ENCODE measurements at places on chromosomes 16 and 17. TPM values are rescaled to one million over a fixed set of nuclear protein-coding genes. Genes with fewer than 3 reads are reported as not detected.

DNA sequence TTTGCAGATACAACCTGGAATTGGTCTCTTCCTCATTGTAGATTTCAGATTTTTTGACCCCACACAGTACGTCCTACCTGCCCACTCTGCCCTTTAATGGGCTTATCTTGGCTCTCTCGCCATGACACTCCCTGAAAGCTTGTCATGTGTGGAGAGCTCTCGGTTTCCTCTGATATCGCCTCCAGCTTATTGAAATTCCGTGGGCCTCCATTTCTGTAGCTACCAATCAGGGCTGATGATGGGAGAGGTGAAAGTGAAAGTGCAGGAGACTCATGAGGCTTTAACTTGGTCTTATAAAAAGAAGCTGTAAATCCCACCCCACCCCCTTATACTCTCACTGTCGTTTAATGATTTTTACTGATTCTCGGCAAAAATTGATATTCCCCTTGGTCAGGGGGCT, 17.7 kb downstream of the HOXB1 start:
- H3K4me1 ChIP-seq, result peaks cover 48% of the 10 kb centered on the region
- H3K4me3 ChIP-seq, result peak overlapping the region; percentile 56
- H3K27me3 ChIP-seq, result peaks cover 53% of the 10 kb centered on the region
- no peak for DNase-seq

DNA sequence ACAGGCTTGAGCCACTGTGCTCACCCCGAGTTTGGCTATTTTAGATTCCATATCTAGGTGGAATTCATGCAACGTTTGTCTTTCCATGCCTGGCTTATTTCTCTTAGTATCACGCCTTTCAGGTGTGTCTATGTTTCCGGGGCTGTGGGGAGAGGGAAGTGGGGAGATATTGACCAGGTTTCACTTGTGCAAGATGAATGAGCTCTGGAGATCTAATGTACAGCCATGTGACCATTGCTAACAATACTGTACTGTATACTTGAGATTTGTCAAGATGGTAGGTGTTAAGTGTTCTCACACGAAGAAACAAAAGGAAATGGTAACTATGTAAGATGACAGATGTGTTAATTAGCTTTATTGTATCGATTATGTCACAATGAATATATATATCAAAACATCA, 199.6 kb downstream of the SHISA9 start:
- H3K27ac ChIP-seq, result no peak overlapping the region
- no peaks in the 10 kb centered on the region for H3K27me3 ChIP-seq
- H3K4me3 ChIP-seq, result no peak overlapping the region
- no peaks in the 10 kb centered on the region for H3K4me1 ChIP-seq
- no peak for DNase-seq

DNA sequence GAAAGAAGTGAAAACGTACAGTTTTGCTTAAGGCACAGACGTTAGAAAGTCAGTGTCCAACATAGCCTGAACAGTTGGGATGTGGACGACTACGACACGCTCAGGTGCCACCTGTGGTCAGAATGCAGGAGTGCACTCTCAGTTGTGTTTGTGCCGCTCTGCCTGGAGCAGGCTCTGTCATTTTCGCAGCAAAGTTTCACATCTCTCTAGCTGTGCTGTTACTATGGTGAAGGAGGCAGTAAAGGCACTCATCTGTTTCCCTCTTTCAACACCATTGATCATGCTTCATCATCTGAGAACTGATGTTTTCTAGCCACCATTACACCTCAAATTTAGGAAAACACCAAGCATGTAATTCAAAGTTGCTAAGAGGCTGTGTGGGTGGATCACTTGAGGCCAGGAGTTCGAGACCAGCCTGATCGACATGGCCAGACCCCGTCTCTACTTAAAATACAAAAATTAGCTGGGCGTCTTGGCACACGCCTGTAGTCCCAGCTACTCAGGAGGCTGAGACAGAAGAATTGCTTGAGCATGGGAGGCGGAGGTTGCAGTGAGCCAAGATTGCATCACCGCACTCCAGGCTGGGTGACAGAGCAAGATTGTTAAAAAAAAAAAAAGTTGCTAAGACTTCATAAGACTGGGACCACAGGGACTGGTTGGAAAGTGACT, 44.9 kb upstream of the DNAJA2 start:
- H3K4me3 ChIP-seq, result no peak overlapping the region
- no peaks in the 10 kb centered on the region for H3K36me3 ChIP-seq
- peak; percentile 56 for DNase-seq

- peaks cover 30% of the 10 kb centered on the region for H3K27me3 ChIP-seq
- H3K4me1 ChIP-seq, result peaks cover 8% of the 10 kb centered on the region
- peaks cover 3% of the 10 kb centered on the region for H3K36me3 ChIP-seq
- H3K4me3 ChIP-seq, result no peak overlapping the region
- DNase-seq, result no peak
Observed at GRCh38 chr16:84024854-84025253, 17.7 kb downstream of the SLC38A8 start.

- peak overlapping the region; percentile 92 for H3K4me3 ChIP-seq
- H3K27me3 ChIP-seq, result no peaks in the 10 kb centered on the region
- H3K4me1 ChIP-seq, result peaks cover 50% of the 10 kb centered on the region
- peak; percentile 53 for DNase-seq
- peaks cover 8% of the 10 kb centered on the region for H3K36me3 ChIP-seq
Observed at GRCh38 chr17:45160447-45161287, 1.0 kb upstream of the HEXIM2 start.

The TPSD1 gene
- not detected for total RNA-seq

DNA sequence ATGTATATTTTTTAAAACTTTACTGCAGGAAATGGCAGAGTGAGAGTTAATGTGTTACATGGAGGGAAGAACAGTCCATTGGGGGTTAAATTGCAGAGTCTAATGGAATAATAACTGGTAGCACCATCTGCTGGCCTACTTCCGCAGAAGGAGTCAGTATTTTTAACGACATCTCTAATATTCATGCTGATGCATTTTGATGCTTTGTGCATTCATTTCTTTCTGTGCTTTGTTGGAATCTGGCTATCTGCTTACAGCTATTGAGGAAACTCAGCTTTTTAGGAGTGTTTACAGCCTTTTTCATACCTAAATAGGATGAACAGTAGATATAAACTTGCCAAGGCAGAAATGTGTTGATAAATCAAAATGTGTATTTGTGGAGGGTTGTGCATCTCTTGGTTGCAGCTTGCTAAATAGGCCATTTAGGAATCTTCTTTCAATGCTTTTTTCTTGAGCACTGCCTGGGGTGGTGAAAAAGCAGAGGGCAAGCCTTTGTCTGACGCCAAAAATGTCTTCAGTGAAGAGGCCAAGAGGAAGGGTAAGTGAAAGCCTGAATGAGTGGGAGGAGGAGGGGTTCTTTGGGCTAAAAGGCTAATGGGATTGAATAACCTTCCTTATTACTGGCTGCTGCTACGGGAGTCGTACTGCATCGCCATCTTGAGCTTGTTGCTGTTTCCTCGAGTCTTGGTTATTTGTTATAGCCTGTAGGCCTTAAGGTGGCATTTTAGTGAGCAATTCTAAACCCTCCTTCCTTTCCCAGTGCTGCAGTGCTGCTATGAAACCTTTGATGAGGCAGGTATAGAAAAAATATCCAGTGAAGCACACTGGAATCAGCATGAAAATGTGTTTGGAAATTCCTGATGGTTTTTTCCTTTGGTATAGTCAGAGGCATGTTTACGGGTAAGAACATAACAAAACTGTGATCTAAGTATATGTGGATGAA, 153.3 kb downstream of the CHD9 start:
- peak overlapping the region; percentile 41 for H3K27ac ChIP-seq
- no peak for DNase-seq
- peaks cover 16% of the 10 kb centered on the region for H3K4me1 ChIP-seq
- no peaks in the 10 kb centered on the region for H3K27me3 ChIP-seq

DNA sequence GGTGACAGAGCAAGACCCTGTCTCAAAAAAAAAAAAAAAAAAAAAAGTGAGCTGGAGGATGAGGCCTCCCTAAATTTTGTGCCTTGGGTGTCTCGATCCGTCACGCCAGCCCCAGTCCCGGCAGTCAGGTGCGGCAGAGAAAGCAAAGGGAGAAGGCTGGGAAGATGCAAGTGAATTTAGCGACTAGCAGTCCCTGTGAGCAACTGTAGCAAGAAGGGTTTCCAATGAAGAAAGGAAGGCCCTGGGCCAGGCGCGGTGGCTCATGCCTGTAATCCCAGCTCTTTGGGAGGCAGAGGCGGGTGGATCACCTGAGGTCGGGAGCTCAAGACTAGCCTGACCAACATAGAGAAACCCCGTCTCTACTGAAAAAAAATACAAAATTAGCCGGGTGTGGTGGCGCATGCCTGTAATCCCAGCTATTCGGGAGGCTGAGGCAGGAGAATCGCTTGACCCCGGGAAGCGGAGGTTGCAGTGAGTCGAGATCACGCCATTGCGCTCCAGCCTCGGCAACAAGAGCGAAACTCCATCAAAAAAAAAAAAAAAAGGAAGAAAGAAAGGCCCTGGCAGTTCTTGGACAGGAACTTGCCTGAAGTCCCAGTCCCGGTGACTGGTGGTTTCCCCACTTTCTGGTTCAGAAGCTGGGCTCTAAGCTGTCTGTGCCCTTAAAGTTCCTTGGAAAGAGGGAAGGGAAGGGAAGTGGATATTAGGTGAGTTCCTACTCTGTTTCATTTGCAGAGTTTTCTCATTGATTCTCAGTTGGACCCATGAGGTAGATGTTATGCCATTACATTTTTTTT, 1.8 kb upstream of the QPRT start:
- H3K27ac ChIP-seq, result no peak overlapping the region
- no peak overlapping the region for H3K4me3 ChIP-seq
- peaks cover 24% of the 10 kb centered on the region for H3K4me1 ChIP-seq
- no peak for DNase-seq

DNA sequence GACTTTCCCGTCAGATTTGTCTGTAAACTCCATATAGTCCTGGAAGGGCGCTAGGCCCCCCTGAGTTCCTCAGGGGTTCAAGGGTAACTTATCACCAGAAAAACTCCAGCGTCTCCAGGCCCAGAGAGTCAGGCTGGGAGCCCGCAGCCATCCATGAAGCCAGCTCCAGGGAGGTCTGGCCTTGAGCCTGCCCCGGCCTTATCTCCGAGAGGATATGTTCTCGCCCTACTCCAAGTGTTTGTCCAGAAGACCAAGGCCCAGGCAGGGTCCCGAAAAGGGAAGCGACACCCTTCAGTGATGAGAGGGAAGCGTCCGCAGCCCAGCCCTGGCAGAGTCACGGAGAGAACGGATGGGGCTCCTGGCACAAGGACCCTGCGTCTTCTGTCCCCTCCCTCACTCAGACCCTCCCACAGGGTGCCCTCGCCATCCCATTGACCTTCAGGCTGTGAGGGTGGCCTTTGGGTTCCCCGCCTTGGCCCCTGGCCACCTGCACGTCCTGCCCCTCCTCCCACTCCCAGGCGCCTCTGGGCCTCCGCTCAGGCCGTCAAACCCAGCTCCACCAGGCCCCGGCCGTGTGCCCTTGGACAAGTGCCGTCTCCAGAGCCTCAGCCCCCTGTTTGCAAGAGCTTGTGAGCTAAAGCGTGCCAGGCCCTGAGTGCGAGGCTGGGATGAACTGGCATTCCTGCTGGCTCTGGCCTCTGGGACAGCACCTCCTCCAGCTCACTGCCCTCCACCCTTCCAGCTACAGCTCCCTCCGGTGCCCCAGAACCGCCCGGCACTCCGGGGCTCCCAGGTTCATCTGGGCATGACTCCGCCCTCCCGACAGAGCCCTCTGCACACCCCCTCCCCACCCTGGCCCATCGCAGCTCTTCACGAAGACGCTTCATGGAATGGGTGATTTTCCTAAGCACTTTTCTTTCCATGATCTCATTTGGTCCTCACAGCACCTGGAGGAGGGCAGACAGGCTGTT, 83.4 kb downstream of the ZDHHC7 start:
- H3K4me1 ChIP-seq, result peaks cover 4% of the 10 kb centered on the region
- no peaks in the 10 kb centered on the region for H3K36me3 ChIP-seq
- no peak for DNase-seq
- no peak overlapping the region for H3K27ac ChIP-seq
- no peaks in the 10 kb centered on the region for H3K27me3 ChIP-seq

DNA sequence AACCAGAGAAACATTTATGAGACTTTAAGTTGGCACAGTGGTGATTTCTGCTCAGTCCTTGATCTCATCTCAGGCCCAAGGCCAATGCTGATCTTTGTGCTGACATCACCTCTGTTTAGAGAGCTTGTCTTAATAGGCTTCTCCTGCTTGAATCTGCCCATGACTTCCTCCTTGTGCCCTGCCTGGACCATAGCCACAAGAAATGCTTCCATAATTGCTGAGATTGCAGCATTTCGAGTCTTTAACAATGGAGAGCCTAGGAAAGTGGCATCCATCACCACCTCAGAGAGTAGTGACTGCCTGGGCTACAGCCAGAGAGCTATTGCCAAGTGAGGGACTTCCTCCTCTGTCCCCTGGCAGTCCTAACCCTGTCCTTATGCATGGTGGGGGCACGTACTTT, 25.1 kb upstream of the MMP2 start:
- H3K27ac ChIP-seq, result no peak overlapping the region
- H3K4me1 ChIP-seq, result no peaks in the 10 kb centered on the region
- H3K4me3 ChIP-seq, result no peak overlapping the region
- no peak for DNase-seq

The TBC1D3G gene
- 7.2 TPM for total RNA-seq

The CCDC43 gene
- 22.7 TPM for total RNA-seq

The CDRT15L2 gene
- total RNA-seq, result not detected

- no peak for DNase-seq
- H3K27me3 ChIP-seq, result no peaks in the 10 kb centered on the region
- peaks cover 69% of the 10 kb centered on the region for H3K4me1 ChIP-seq
- H3K27ac ChIP-seq, result no peak overlapping the region
- peak overlapping the region; percentile 92 for H3K4me3 ChIP-seq
- H3K36me3 ChIP-seq, result peaks cover 17% of the 10 kb centered on the region
Observed at GRCh38 chr17:78127888-78128550, 536 bp downstream of the TMC6 start.

DNA sequence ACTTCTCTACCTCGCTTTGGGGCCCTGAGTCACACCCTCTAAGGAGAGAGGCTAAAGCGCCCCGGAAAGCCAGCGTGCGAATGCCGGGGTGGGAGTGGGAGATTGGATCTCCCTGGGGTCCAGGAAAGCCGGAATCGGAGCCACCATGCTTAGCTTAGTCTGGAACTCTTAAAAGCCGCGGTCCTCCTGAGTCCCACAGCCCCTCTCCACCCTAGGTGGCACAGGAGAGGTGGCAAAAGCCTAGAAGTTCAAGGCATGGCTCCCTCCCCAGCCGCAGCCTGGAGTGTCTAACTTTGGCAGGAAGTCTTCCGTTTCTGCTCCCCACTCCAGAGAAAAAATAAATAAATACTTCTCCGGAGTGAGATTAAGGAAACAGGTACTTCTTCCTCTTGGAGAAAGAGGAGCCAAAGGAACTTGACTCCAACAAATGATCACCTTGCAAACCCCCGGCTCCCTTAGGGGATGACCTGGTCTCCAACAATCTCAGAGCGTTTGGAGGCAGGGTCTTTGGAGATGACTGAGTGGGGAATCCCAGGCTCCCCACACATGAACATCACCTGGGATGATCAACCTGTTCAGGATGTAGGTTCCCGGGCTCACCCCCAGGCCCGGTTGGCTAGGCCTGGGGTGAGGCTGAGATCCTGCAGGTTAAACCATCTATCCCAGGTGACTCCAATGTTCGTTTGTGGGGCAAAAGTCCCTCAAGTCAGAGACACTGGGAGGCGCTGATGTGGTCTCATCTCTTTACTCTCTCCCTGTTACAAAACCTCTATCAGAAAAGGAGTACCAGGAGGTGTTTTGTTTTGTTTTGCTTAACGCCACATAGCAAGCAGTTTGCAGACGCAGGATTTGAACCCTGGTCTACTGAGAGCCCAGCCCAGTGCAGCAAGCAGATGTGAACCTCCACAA, 2.9 kb downstream of the CIITA start:
- H3K4me1 ChIP-seq, result peaks cover 68% of the 10 kb centered on the region
- H3K27ac ChIP-seq, result no peak overlapping the region
- H3K27me3 ChIP-seq, result peaks cover 89% of the 10 kb centered on the region
- DNase-seq, result no peak

The SMIM36 gene
- not detected for total RNA-seq

The NPIPA3 gene
- total RNA-seq, result 3.1 TPM

The BPTF gene
- total RNA-seq, result 95.1 TPM
